ENCODE measurements at places on chromosomes 3 and 15.

DNA sequence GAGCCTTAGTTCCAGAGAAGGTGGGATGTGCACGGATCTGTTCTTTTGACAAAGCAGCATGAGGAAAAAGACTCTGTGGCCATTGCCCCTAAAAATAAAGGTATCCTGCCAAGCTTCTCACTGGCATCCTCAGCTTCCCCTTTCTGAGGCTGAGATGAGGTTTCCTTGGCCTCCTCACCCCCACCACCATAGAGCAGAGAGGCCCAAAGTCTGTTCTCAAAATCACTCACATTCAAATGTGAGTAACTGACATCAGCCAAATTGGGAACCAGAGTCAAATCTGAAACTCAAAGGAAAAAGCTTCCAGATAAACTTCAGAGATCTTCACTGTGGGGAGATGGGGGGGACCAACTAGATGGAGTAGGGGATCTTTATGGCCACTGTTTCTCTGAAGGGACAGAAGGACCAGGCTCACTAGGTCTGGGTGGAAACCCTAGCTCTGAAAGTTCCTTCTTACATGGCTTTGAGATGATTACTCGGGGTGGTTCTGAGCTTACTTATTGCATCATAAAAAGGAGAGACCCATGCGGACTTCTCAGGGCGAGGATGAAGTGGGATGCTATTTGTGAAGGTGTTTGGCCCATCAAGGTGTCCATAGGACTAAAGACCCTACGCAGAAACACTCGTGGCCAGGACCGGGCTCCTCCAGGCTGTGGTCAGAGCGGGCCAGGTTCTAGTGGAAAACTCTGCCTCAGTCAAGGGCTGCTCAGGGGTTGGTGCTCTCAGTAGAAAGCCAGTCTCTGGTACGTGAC is 61.5 kb upstream of the MEF2A start:
- no peak for DNase-seq

- DNase-seq = no peak
Measured at GRCh38 chr3:46086083-46086437, 58.8 kb upstream of the XCR1 start.

GRCh38 chr3:193701953-193702635 is 109.1 kb downstream of the OPA1 start:
- DNase-seq = no peak

GRCh38 chr3:71380096-71380495 is 203.4 kb downstream of the FOXP1 start:
- DNase-seq = no peak

DNA sequence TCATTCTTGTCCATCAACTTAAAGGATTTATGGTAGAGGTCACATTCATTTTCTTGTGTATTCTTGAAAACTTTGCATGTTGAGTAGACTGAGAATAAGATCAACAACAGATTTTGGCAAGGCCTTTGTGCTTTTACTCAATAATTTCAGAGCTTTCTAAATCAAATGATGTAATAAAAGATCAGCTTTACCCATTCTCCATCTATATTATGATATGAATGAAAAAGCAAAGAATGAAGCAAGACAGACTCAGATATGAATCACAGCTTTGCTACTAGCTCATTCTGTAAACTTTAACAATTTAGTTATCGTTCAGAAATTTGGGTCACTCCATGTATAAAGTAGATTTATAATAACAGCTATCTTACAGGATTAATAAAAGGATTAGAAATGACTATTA is 275.8 kb upstream of the ARL6 start:
- DNase-seq = no peak

- no peak for DNase-seq
Measured at GRCh38 chr15:31296219-31296645, 30.4 kb upstream of the KLF13 start.

GRCh38 chr15:54119051-54119450 is 140.8 kb downstream of the UNC13C start:
- DNase-seq = no peak

DNA sequence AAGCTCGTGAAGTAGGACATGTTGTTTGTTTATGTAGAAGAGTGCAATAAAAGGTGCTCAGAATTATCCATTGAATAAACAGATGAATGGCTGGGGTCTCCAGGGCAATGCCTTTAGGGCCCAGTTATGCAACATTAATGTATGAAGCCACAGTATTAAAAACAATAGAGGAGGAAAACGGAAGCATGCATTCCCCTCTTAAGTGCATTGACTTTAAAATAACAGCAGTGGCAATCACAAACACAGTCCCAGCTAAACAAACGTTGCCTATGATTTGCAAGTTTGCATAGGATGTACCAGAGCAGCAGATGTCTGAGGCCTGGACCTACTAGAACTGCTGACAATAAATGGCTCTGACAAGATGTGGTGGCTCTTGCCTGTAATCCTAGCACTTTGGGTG is 60.6 kb upstream of the GCNT3 start:
- no peak for DNase-seq

GRCh38 chr3:157109267-157110141 is 50.4 kb downstream of the CCNL1 start:
- DNase-seq = no peak
